Stimulated activated CD4-positive, alpha-beta T cell treated with anti-CD3 and anti-CD28 coated beads, Interleukin-15, amount 100 ng/mL, for 24 hours (primary cell): ENCODE measurements at places on chromosomes 7 and 10.

GRCh38 chr7:151571471-151571870, 51.8 kb upstream of the RHEB start:
- DNase-seq = no peak

DNA sequence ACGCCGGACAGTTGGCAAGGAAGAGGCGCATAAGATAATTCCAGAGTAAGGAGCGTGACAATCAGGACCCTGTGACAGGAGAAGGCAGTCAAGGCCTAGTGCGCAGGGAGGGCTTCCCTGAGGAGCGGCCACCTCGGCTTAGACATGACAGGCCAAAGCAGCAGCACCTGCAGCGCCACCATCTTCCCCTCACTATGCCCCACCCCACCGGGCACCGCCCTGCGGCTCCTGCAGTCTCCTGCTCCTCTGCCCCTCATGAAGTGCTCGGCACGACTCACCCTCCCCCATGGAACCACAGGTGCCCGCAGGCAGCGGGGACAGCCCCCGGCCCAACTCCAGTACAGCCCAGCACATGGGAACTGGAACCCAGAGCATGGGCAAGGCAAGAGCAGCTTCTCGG, 11.8 kb downstream of the MAD1L1 start:
- DNase-seq = no peak

- DNase-seq = no peak
Observed at GRCh38 chr7:155233311-155234157, 64.1 kb upstream of the INSIG1 start.

GRCh38 chr7:128777156-128778123, 1.8 kb upstream of the OPN1SW start:
- no peak for DNase-seq

GRCh38 chr10:20202337-20202736, 386.1 kb downstream of the PLXDC2 start:
- DNase-seq = no peak

DNA sequence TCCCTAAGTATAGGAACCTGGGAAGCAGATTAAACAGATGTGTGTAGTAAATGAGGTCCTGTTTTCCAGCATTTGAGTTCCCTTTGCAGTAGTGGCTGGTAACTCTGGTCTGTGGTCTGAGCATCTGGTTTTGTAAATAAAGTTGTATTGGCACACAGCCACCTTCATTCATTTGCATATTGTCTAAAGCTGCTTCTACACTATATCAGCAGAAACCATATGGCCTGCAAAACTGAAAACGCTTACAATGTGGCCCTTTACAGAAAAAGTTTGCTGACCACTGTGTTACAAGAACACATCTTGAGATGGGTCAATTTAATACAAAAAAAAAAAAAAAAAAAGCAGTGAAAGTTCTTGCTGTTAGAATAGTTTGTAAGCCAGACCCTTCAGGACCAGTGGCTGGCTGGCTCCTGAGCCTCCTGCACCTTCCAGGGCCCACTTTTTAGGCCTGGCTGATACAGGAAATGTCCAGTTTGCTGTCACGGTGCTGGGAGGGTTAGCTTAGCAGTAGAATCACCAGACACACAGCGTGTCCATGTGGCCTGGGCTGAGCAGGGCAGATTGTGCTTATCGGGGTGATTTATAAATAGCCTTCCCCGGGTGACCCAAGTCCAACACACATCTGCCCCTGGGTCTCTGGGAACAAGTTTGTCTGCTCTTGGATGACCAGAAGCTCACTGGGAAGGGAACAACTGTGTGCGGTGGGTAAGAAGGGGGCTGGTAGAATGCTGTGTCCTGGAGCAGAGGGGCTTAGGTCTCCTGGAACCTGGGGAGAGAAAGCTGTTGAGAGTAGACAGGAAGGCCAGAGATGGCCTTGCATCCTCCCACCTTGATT, 1.4 kb downstream of the C10orf71 start:
- DNase-seq = no peak
